ENCODE measurements at places on chromosomes 12 and 14.

DNA sequence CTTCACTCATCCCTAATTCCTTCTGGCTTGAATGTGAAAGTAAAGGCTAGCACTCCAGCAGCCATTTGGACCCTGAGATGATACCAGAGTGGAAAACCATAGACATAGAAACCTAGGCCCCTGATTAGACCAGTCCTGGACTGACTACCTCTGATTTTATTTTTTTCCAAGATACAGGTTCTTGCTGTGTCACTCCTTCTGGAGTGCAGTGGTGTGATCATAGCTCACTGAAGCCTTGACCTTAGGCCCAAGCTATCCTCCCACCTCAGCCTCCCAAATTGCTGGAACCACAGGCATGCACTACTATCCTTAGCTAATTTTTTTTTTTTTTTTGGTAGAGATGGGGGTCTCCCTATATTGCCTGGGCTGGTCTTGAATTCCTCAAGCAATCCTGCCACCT lies 74.4 kb upstream of the STAC3 start:
- no peak for DNase-seq

DNA sequence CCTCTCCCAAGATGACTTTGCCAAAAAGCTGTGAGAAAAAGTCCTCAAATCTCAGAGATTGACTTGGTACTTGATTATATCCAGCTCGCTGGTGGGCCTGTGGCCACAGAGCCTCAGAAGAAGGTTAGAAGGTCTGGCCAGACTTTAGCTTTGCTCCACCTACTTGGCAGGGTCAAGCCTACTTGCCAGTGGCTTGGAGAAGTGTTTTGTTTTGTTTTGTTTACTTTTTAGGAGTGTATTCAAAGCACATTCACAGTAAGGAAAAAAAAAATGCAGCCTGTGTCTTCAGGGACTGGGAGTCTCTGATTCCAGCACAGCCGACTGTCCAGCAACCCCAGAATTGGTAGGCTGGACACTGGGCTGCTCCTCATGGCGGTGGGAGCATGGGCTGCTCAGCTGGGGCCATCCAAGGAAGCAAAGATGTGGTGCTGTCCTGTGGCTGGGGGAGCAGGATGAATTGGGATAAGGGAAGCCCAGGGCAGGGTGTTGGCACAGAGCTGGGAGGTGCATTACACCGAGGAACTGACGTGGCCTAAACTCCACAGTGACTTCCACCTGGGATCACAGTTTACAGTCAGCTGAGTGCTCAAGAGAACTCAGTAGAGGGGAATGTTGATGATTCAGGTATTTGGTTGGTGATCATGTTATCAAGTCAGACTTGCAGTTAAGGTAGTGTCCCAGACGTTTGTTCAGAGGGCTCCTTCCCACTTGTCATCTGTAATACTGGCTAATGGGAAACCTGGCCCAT lies 73.5 kb downstream of the PPP2R5C start:
- DNase-seq, result no peak

- DNase-seq, result peak; percentile 94
Observed at GRCh38 chr14:61564618-61565091, 130.7 kb upstream of the HIF1A start.

DNA sequence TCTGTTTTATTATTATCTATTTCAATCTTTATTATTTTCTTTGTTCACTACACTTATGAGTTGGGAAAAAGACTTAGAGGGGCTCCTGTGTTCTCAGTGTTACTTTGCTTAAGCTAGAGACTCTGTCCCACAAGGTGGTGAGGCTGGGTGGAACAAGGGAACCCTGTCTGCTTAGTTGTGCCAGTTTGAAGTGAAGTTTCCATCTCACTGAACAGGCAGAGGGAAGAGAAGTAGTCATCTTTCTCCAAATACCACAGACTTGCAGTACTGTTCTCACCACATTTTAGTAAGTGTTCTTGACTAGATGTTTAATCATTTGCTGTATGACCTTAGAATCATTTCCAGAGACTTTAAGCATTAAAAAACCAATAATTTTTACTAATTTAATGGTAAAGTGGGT lies 195.7 kb upstream of the NEDD1 start:
- no peak for DNase-seq

DNA sequence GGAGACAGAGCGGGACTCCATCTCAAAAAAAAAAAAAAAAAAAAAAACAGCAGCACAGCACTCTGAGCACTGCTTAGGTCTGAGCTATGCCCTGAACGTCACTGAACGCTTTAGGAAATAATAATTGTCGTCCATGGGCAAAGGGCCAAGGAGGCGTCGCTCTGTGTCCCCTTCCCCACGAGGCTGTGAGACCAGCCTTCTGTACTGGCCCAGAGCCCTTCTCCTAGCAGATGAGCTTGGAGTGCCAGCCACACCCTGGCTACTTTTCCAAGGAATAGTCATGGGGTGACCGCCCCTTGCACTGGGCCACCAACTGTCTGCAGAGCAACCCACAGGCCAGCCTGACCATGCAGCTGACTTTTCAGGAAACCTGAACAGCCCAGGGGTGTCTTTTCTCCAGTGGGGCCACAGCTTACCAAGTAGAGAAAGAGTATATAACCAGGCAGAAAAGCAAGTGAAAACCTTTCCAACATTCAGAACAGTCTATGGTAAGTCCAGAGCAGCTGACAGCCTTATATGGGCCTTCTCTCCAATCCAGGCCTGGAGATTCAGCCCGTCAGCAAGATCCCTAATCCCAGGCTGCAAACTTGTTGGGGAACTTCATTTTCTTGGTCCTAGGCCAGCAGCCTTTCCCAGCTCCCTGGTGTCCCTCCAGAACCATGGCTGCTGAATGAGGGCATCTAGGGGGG lies 28.5 kb downstream of the CD9 start:
- no peak for DNase-seq

DNA sequence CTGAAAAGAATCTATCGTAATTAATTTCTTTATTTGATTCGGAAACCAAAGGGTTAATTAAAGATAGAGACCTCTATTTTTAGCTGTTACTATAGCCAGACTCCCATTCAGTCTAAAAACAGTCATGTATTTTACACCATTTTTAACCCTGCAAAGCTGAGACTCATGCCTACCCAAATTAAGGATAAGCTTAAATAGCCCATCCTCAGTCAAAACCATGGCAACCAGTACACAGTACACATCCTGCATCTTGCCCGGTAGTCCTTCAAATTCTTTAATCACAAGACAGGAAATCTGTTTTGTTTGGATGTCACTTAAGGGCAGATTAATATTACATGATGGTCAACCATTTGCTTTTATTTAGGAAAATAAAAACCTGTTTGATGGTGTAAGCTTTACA lies 25.5 kb upstream of the KCNK10 start:
- no peak for DNase-seq

- DNase-seq, result no peak
Observed at GRCh38 chr14:33837943-33838683, 112.8 kb downstream of the EGLN3 start.

DNA sequence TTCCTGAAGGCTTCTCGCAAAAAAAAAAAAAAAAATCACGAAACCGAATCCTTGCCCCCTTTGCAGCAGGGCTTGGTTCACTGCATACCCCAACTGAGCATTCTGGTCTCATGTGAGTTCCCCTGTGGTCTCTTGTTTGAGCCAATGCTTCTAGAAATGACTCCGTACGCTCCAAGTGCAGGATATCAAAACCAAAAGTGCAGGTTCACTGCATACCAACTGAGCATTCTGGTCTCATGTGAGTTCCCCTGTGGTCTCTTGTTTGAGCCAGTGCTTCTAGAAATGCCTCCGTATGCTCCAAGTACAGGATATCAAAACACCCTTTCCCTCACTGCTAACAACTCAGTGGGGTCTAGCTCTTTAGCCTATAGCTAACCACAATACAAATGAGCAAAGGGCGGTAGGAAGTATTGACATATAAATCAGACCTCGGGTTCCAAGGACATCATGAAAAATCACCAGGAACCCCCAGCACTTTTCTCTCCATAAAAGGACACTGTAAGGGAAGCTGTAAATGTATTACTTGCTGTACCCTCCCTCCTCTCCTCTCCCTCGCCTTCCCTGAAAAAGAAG lies 206.3 kb upstream of the NOS1 start:
- DNase-seq, result no peak

GRCh38 chr14:22545842-22546721 lies 42.9 kb downstream of the DAD1 start:
- DNase-seq, result no peak

DNA sequence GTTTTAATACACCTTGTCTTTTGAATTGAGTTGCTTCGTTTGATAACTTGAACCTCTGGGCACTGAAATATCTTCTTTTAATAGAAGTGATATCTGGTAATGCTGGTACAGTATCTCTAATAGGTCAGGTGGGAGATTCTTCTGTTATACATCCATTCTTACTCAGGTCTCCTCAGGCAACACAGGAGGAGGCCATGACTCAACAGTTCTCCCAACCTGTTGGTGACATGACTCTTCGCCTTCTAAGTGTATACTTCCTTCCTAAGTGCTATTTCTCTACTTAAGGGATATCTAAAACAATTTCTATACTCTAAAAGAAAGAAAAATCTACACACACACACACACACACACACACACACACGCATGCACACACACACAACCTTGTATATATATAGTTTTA lies 509.1 kb downstream of the PCNX1 start:
- DNase-seq, result no peak

DNA sequence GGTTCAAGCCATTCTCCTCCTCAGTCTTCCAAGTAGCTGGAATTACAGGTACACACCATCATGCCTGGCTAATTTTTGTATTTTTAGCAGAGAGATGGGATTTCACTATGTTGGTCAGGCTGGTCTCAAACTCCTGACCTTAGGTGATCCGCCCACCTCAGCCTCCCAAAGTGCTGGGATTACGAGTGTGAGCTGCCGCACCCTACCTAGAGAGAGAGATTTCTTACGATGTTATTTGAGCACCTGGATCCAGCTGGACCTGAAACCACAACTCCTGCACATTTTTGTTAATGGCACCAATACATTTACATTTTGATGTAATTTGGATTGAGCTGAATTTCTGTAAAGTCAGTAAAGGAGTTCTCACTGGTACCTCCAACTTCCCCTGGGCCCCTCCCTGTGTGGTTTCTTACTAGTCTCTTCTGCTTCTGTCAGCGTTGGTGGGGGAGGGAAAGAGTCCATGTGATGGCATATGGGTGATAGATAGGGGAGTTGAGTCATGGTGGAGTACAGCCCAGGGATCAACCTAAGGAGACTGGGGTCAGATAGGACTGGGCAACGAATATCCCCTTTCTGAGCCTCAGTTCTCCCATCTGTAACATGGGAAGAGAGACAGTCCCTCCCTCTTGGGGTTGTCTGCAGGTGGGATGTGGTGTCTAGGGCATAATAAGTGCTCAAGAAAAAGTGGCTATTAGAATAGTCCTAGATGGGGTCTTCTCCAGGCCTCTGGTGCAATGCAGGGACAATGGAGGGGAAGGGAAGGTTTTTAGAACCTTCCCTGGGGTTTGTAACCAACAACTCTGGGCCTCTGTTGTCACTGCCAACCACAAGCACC lies 83.3 kb upstream of the MED13L start:
- no peak for DNase-seq

DNA sequence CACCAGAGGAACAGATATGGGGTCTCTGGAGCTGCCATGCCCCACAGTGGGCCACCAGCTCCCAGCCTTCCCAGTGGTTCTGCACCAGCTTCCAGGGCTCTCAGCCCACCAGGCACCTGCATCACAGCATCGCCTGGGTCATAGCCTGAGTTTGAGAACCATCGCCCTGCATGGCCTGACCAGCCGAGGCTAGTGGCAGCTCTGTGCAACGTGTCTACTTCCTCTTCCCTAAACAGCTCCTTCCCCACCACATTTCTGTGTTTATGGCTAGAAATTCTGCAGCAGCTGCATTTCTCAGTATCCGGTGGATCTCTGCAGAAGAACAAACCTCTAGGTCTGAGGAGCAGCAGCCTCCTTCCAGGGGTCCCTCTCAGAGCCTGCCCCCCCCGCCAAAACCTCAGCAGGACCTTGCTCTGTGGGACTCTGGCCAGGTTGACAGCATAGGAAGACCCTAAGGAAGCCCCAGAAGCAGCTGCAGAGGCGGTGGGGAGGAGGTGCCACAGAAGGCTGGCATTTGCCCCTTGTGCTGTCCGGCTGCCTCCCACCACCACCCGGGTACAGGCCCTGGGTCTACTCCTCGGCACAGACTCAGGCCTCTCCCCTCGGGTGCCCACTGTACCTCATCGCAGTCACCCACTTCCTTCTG lies 47.7 kb downstream of the PSMA6 start:
- no peak for DNase-seq

Data from non-pigmented ciliary epithelial cell (primary cell).